ENCODE measurements at places on chromosomes 5 and 9.

- no peak for DNase-seq
These were observed 1704.8 kb upstream of the CDH9 start for GRCh38 chr5:28743025-28743715.

- DNase-seq: no peak
These were observed 14.0 kb downstream of the NR5A1 start for GRCh38 chr9:124493218-124493617.

- no peak for DNase-seq
These were observed 1342.1 kb upstream of the C9orf72 start for GRCh38 chr9:28915202-28915930.

DNA sequence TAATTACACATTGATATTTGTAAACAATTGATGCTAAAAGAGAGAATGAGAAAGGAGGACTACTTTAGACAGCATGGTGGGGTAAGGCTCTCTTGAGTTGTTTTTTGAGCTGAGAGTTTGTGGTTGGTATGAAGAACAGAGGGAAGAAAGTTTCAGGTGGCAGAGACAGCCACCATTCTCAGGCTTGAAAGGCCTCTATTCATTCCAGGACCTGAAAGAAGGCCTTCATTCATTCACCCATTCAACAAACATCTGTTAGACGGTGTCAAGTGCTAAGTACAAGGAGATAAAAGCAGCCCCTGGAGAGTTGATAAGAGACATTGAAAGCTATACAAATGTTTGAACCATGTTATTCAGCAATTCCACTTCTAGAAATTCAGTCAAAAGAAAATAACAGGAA, 21.7 kb upstream of the ADAM19 start:
- DNase-seq: no peak

DNA sequence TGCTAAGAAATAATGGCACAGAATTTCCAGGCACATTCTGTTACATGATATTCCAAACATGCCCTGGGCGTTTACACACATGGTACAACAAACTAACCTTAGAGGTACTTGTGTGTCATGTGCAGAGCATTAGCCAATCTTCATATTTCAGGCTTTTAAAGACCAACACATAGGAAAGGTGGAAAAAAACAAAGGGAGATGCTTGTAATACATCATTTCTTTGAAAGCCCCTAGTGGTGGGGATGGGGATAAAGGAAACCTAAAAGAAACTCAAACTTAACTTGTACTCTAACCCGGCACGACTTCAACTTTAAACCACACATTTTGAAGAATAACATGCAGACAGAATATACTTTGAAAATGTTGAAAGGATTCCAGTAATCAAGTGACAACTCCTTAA, 133.6 kb downstream of the PTPRD start:
- no peak for DNase-seq

GRCh38 chr5:89934069-89934468, 475.5 kb downstream of the CETN3 start:
- DNase-seq: no peak
